Prostate gland (tissue), 2 donors: ENCODE measurements at places on chromosomes 2 and 18. TPM values are rescaled to one million over a fixed set of nuclear protein-coding genes. Genes with fewer than 3 reads are reported as not detected.

DNA sequence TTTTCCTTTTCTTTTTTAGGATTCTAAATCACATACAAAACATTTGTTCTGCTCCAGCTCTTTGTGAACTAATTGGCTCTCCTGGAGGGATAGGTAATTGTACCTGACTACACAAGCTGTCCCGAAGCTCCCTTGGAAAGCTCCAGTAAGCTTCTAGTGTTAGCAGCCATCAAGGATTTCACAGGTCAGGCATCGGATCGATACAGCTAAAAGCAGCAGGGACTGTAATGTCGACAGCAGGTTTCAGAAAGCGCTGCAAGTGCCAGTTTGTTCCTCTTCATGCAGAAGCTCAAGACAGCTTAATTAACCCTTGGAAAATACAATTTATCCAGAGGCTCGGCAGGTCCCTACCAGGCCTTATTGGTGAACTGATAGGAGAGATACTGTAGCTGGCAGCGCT, 87.2 kb upstream of the VRK2 start:
- DNase-seq: no peak

DNA sequence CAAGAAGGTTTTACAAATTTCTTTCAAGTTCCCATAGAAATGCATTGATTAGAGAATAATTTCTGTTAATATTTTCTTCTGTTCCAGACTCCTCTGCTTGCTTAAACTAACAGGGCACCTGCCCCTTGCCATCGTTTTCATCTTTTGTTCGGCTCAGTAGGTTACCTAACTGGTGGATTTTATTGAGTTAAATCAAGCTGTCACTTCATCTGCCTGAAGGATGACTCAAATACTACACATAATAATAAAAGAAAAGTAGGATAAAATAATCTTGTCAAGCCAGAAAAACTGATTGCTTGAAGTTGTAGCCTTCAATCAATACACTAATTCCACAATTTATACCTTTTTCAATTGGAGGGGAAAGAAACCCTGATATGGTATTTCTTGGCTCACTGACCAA, 234.0 kb downstream of the NR4A2 start:
- DNase-seq: no peak

OTX1 gene
- 2.2 TPM for total RNA-seq

AKAIN1 gene
- total RNA-seq: not detected

KCNS3 gene
- total RNA-seq: 106 TPM

DNA sequence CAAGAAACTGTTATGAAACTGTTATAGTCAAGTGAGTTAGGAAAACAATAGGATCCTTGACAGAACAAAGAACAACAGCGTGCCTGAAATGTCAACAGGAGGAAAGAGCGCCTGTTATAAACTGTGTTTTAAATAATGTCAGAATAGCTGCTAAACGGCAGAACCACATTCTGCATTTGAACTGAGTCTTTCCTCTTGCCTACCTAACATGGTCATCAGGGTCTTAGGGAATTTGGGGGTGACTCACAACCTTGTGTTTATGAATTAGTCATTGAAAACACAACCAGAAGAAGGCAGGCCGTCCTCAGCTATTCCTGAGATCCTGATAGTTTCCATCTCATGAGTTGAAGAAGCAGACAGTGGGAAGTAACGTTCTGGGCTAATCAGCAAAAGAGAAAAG, 222.0 kb upstream of the FN1 start:
- no peak for DNase-seq

- DNase-seq: no peak
Measured at GRCh38 chr2:160157861-160158829, 41.9 kb downstream of the ITGB6 start.

ARHGEF4 gene
- 56.0 TPM for total RNA-seq

RAX gene
- total RNA-seq: 0.40 TPM

GGCX gene
- 52.7 TPM for total RNA-seq

GRCh38 chr18:10242936-10243680, 211.3 kb upstream of the APCDD1 start:
- DNase-seq: peak; percentile 42

ANKRD62 gene
- 4.3 TPM for total RNA-seq

GRCh38 chr2:96341641-96342040, 6.1 kb downstream of the NCAPH start:
- no peak for DNase-seq

DNA sequence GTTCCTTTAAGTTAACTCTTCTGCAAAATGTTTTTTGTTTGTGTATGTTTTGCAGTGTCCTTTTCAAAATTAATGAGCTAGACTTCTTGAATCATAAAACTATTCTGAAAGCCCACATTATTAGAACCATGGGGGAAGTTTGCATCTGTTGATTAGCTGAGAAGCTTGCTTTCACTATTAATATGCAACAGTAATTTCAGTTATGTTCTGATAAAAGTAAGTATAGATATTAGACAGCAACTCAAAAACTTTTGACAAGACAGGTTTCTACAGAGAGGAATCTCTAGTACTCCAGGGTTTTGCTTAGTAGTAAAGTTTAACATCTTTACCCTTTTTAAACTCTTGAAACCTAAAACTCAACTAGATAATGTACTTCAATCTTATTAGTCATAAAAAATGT, 147.8 kb downstream of the UBE2E3 start:
- no peak for DNase-seq
